Effector CD8-positive, alpha-beta T cell (primary cell): ENCODE measurements at places on chromosomes 11 and 22.

- DNase-seq, result peak; percentile 42
Observed at GRCh38 chr22:42078469-42079318, 806 bp upstream of the SMDT1 start.

GRCh38 chr11:35420371-35420770, 1.0 kb upstream of the SLC1A2 start:
- DNase-seq, result no peak

DNA sequence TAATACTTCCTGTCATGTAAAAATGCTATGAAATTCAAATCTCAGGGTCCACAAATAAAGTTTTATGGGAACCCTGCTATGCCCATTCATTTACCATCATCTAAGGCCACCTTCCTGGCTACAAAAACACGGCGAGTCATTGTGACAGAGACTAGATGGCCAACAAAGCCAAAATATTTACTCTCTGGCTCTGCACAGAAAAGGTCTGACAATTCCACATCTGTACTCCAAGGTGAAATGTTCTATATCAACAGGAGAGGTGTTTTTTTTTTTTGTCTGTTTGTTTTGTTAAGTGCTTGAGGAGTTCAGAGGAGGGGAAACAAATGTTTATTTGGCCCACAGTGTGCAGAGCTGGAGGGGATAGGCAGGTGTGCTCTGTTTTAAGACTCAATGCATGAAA, 18.6 kb upstream of the TMA7B start:
- no peak for DNase-seq

GRCh38 chr11:129268371-129268770, 76.2 kb upstream of the ARHGAP32 start:
- DNase-seq, result no peak

DNA sequence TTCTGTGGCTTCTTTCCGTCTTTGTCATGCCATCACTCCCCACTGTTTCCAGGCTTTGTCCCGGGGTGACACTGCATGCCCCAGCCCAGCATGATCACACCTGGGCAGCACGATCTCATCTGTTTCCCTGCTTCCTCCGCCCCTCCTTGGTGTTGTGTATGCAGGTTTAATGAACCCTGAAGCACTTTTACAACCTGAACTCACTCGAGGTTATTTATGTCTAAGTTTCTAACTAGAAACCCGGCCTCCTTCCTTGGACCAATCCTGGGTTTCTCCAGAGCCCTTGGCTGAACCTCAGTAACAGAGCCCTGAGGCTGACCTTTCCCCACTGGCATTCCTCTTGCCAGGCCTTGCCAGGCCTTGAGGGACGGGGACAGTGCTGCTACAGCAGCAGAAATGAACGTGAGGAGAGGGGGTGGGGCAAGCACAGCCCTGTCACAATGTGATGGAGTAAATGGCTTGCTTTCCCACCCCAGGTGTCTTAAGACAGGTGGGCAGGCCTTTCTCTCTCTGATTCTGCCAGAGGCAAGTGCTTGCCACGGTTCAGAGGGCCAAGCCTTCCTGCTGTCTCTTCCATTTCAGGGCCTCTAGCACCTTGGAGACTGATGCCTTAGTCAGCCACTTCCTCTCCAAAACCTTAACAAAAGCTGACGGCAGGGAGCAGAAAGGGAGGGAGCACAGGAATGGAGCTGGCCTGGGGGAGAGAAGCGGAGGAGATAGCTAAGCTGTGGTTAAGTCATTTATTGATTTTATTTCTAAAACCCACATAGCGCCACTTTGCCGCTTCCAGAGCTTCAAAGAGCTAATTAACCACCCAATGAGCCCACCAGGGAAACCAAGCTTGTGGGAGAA, 3.1 kb upstream of the PYGM start:
- DNase-seq, result no peak

DNA sequence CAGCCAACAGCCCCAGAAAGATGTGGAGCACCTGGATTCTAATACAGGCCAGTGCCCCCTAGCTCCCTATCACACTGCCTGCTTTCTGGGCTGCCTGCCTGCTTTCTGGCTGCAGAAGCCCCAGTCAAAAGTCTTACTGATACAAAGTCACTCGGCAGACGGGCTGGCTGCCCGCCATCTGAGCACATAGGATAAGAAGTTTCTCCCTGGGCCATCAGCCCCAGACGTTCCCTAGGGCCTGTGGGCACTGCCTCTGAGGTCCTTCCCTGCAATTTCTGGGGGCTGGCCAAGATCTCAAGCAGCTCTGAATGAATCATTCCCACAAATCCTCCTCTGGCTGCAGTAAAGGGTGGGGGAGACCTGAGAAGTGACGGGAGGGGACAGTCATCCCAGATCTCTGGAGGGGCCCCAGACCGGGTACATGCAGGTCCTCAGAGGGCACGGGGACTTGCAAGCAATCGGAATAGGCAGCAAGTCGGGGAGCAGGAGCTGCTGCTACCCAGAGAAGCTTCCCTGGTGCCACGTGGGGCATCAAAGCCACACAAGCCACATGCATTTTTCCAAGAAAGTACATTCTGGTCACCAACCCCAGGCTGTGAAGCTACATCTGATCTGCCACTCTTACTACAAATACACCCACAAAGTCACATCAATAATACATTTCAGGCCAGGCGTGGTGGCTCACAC, 4.7 kb downstream of the TPST2 start:
- no peak for DNase-seq

GRCh38 chr11:134366254-134366653, 34.5 kb downstream of the GLB1L2 start:
- no peak for DNase-seq

GRCh38 chr22:49915610-49916009, 2.6 kb downstream of the ALG12 start:
- DNase-seq, result no peak

DNA sequence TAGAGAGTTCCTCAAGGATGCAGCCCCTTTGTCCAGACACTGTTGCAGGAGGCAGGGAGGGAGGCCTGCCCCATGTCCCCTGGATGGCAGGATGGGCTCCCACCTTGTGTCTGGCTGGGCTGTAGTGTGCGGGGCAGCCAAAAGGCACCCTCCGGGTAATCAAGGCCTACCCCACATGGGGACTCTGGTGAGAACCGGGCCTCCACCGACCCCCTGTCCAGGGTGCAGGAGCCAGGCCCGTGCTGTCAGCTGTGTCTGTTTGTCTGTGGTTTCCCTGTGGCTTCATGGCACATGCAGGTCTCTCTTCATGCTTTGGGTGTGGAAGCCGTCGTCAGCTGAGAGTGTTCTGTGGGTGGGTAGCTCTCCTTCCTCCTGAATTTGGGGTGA, 1240.9 kb downstream of the BRD1 start:
- DNase-seq, result no peak

- DNase-seq, result no peak
Observed at GRCh38 chr11:108871152-108871551, 206.3 kb downstream of the DDX10 start.

DNA sequence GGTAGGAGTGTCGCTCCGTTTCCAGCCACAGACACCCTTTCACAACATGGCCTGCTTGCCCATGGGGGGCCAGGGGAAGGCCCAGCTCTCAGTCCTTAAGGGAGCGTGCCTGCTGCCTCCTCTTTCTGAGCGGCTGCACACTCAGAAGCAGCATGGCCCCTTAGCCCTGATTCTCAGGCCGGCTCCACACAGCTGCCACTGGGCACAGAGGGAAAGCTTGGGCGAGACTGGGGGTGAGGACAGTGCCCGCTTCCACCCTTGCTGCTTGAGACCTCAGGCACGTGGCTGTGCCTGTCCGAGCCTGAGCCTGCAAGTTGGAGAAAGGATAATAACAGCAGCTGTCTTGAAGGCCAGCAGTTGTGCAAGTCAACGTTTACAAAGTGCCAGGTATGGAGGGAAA, 416.3 kb downstream of the SHANK2 start:
- DNase-seq, result no peak

DNA sequence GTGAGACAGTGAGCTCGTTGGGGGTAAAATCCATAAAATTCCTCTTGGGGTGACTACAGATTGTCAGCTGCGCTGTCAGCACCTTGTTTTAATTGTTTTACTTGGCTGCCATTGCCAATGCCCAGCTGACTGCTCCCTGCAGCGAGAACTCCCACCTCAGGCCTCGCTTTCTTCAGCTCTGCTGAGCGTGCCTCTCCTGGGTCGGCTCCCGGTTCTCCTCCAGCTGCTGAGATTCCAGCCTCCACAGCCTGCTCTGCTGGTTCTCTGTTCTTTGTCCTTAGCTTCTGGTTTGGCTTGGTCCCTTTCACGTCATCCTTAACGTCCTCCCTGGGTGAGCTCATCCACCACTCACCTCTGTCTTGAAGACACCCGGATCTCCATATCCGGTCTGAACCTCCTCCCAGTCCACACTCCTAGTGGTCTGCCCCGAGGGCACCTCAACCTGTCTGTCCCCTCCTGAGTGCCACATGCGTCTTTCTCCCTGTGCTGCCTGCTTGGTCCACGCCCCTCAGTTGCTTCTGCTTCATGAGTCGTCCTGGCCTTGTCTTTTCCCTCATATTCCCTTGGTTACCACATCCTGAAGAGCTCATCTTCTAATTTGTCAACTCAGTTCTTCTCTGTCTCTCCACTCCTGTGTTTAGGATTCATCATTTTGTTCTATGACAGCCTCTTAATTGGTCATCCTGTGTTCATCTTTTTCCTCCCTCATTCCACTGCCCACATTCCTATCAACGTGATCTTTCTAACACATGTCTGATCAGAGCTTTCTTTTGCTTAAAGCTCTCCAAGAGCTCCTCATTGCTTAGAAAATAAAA, 35.6 kb downstream of the BMAL1 start:
- no peak for DNase-seq

DNA sequence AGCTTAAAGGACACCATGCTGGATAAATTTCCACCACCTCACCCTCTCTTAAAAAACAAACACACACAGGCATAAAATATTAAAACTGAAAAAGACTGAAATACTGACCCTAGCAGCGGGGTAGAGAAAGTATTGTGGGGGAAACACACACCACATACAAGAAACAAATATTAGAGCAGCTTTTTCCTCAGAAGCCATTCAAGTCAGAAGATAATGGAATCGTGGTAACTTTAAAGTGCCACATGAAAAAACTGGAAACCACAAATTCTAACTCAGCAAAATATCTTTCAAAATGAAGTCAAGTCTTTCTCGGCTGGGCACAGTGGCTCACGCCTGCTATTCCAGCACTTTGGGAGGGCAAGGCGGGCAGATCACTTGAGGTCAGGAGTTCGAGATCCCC, 223.2 kb downstream of the DYNC2H1 start:
- DNase-seq, result no peak

DNA sequence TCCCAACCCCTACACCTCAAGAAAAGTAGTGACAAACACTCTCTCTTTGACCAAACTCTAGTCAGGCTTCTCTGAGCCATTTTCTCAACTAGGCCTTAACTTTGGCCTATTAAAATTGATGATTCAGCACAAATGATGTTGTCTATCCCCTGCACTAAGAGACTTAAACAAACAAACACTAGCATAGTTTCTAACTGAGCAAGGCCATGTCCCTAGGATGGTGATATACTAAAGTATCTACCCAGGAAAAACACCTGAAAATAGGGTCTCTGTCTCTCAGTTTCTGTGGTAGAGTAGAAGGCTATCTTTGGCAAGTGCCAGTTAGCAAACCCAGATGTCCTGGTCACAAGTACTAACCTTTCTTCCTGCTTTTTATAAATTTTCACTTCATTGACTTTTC, 219.7 kb upstream of the ANO3 start:
- DNase-seq, result no peak

DNA sequence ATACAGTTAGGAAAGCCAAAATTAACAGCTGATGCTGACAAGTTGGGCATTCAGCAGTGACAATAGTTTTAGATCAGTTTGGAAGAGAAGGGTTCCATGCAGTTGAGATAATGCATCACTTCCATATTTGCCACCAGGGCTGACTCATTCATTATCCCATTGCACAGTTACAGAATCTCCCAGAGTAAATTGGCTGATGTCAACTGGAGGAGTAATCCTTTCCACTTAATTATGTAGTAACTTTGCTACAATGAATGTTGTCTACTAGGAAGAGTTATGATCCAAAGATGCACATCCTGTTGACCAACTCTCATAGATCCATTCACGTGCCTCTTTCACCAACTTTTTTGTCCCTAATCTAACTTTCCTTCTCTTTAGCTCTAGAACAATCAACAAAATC, 123.3 kb upstream of the LUZP2 start:
- no peak for DNase-seq

GRCh38 chr11:67640021-67640757, 626 bp upstream of the TBX10 start:
- DNase-seq, result peak; percentile 35

DNA sequence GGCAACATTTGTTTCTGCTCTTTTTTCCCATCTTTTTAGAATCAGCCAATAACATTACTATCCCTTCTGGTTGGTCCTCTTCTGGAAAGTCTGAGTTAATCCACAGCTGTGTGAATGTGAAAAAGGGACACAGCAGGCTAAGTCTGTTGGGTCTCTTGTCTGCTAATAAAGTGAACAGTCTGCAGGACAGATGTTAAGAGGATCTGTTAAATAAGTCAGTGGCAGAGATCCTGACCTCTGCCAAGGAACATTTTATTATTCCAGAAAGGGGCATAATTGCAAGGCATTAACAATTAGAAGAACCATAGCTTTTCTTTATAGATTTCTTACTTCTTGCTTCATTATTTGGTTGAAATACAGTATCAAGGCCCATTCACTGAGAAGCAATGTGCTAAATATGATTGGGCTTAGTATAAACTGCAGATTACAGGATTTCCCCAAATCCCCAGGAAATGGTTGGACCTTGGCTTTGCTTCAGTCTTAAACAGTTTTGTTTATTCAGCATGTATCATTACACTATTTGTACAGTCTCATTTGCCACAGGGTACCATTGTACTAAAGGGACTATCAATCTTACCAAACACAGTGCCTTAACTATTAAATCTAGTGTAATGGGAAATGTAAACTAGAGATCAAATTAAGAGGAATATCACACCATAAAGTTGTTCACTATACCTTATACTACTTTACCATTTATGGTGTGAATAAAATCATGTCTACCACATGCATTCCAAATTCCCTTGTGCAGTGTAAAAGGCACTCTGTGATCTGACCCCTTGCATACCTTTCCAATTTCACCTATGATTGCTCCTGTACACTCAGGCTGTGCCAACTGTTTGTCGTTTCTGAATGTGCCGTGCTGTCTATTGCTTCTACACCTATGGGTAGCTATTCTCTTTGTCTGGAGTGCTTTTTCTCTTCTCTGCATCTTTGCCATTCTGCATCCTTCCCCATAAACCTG, 274.0 kb downstream of the SOX6 start:
- no peak for DNase-seq

- DNase-seq, result no peak
Observed at GRCh38 chr11:104907521-104908185, 9.4 kb upstream of the CASP12 start.

GRCh38 chr11:26470992-26471391, 101.1 kb downstream of the MUC15 start:
- DNase-seq, result no peak

GRCh38 chr11:123132881-123133280, 62.2 kb downstream of the CLMP start:
- DNase-seq, result no peak

- no peak for DNase-seq
Observed at GRCh38 chr11:44597358-44598012, 32.0 kb downstream of the CD82 start.

- no peak for DNase-seq
Observed at GRCh38 chr22:28730179-28730578, 11.4 kb downstream of the CHEK2 start.

DNA sequence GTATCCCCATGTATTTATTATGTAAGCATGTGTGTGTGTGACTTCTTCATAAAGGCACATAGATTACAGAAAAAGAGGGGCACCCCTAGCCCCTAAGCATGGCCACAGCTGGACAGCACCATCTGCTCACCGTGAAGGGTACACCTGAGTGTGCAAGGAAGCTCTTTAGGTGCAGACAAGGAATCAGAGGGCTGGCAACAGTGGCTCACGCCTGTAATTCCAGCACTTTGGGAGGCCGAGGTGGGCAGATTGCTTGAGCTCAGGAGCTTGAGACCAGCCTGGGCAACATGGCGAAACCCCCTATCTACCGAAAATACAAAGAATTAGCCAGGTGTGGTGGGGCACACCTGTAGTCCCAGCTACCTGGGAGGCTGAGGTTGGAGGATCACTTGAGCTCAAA, 56.3 kb downstream of the DGCR2 start:
- no peak for DNase-seq
